ENCODE measurements at places on chromosomes 11 and 22.
A peak's percentile ranks its signal among the peaks of the same experiment; 100 is the strongest.

DNA sequence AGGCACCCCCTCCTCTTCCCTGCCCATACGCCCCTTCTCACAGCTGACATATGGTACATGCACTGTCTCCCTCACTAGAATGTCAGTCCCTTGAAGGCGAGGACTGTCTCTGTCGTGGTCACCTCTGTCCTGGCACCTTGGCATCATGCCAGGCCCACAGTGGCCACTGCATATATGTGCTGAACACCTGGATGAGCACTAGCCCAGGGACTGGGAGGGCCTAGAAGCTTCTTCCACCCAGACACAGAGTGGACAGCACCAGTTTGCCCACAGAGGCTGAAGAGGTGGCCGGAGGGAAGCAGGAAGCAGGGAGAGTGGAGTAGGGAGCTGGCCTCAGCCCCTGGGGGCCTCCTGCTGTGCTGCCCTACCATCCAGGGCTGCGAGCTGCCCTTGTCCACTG lies 28.6 kb downstream of the VPS37C start:
- no peak for DNase-seq

DNA sequence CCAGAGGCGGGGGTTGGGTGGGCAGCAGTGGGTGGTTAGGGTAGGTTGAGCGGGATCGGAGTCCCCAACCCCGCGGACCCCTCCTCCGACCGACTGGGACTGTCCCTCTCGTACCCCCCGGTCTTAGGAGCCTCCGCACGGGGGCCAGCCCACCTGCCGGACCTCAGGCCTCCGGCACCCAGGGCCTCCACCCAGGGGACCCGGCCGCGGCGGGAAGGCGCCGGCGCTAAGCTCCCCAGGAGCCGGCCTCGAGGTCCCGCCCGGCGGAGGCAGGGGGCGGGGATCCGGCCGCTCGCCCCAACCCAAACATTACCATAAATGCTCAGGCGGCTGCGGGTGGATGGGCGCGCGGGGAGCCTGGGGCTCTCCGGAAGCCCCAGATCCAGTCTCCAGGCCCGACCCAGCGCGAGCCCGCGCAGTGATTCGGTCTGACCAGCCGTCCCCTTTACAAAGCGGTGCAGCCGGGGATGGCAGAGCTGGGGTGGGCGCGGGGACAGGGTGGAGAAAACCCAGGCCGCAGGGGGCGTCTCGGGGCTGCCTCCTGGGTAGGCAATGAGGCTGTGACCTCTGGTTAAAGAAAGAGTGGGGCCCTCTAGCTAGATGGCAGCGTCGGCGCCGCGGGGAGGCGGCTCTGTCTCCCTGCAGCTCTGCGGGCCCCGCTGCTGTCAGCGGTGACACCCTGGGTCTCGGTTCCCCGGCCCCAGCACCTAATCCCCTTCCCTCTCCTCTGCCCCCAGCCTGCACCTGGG lies 4.0 kb upstream of the MCAM start:
- peak; percentile 41 for DNase-seq

- DNase-seq, result no peak
Measured at GRCh38 chr11:67642173-67643120, 2.9 kb upstream of the TBX10 start.

DNA sequence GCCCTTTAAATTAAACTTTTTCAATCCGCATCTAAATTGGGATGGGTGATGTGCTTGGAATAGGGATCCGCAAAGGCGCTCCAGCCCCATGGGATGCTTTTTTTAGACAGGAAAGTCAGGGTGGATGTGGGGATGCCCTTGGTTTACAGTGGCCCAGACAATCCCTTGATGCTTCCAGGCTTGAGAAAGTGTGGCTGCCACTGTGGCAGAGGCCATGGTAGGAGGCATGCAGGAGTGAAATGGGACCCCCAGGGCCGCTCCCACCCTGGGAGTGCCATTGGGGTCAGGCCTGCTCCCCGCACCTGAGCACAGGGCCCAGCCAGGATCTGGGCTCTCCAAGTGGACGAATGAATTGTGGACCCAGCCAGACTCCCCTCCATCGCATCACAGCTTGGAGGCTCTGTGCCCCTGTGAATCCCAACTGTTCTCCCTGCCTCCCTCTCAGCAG lies 75.8 kb downstream of the COMMD9 start:
- no peak for DNase-seq

DNA sequence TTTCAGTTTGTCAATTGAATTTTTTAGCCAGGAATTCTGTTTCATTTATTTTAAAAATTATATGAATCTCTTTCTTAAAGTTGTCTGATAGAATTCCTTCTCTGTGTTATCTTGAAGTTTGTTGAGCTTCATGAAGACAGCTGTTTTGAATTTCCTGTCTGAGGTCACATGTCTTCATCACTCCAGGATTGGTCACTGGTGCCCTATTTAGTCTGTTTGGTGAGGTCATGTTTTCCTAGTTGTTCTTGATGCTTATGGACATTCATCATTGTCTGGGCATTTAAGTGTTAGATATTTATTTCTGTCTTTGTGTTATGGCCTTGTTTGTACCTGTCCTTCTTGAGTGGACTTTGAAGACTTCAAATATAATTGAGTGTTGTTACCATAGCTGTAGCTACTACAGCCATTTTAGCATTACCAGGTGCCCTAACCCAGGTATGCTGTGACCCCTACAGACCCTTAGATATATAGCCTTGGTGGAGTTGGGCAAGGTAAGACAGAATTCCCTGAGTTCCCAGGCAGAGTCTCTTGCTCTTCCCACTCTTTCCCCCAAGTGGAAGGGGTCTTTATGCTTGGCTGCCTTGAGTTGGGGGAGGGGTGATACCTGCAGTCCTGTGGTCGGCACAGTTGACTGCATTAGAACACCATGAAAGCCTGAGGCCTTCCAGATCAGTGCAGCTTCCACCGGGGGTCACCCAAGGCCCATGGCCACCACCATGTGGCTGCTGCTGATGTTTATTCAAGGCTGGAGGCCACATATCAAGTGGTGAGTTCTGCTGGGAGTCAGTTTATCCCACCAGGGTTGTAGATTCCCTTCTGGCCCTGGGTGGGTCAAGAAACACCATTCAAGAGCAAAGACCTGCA lies 229.6 kb downstream of the DYNC2H1 start:
- no peak for DNase-seq
